Right atrium auricular region (tissue), 2 donors: ENCODE measurements at places on chromosomes 5 and 9.

DNA sequence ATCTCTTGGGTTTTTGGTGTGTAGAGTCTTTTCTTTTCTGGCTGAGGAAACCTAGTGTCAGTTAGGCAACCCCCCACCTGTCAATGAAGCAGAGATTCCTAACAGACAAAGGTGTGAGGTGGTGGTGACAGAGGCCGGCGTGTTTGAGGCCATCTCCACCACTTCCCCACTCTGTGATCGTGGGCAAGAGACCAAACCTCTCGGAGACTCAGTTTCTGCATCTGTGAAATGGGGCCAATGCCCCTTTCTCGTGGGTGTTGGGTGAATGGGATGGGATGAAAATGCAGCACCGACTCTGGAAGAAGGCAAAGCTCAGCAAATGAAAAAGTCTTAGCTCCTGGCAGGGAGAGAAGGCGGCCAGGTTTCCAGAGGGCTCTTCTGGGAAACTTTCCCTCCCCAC is 807 bp downstream of the FAM163B start:
- DNase-seq = no peak

- no peak for DNase-seq
Observed at GRCh38 chr5:32765266-32765665, 54.1 kb downstream of the NPR3 start.

GRCh38 chr5:116389601-116390000 is 185.0 kb downstream of the SEMA6A start:
- DNase-seq = no peak

- no peak for DNase-seq
Observed at GRCh38 chr9:126027566-126027965, 280.4 kb downstream of the PBX3 start.

DNA sequence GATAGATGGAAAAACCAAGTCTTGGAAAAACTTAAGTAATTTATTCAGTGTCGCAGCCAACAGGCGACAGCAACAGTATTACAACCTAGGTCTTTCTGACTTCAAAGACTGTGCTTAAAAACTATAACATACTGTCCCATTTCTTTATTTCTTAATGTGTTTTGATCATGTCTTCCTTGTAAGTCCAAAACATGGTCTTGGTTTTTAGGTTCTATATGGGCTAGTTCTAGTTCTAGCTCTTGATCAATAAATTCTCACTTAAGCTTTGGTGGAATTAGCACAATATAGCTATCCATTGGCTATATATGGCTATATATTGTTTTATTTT is 69.9 kb downstream of the IQGAP2 start:
- no peak for DNase-seq

DNA sequence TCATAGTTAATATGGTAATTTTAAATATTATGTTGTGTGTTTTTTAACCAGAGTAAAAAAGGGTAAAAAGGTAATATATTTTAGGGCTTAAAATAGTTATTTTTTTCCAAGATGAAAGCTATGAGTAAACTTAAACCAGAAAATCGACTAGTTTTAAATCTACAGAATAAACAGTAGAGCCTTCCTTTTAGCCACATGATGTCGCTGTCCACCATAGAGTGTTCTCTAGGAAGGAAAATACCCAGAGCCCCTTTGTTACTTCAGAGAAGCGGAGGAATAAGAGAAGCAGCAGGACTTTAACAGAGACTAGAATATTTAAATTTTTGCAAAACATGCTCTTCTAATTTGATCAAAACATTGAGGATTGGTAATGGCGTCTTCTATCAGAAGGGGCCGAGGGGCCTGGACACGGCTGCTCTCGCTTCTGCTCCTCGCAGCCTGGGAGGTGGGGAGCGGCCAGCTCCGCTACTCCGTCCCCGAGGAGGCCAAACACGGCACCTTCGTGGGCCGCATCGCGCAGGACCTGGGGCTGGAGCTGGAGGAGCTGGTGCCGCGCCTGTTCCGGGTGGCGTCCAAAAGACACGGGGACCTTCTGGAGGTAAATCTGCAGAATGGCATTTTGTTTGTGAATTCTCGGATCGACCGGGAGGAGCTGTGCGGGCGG is at the start of gene PCDHA2:
Gene PCDHA2 (plus strand): TSS at position 258 of the 664 bp plus-strand sequence.
- no peak for DNase-seq

DNA sequence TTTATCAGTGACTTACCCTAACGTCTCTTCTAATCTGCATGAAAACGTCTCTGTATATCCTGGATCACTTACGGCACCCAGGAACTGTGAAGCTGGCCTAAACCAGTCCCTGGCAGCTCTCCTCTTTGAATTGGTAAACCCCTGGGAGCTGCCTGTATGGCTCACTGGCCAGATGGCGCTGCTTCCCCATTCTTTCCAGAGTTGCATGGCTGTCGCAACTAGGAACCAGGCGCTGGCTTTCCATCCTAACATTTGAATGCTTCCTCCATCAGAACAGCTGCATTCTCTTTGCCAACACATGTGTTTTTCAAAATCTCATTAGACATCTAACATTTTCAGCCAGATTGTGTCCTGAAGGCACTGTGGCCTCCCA is 8.0 kb upstream of the PCA3 start:
- DNase-seq = no peak

DNA sequence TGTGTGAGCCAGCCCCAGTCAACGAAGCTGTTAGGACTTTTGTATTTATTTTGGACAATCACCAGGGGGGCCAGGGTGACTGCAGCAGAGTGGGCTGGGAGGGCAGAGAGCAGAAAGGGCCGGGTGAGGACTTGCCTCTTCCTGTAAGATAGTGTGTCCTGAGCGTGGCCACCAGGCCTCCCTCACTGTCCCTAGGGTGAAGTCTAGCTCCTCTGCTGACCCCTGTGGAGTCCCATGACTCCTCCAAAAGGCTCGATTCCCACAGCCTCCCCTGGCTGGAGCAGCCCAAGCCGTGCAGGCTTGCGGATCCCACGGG is 147.8 kb downstream of the RXRA start:
- peak; percentile 74 for DNase-seq

GRCh38 chr9:6106711-6107339 is 91.4 kb upstream of the RANBP6 start:
- no peak for DNase-seq

DNA sequence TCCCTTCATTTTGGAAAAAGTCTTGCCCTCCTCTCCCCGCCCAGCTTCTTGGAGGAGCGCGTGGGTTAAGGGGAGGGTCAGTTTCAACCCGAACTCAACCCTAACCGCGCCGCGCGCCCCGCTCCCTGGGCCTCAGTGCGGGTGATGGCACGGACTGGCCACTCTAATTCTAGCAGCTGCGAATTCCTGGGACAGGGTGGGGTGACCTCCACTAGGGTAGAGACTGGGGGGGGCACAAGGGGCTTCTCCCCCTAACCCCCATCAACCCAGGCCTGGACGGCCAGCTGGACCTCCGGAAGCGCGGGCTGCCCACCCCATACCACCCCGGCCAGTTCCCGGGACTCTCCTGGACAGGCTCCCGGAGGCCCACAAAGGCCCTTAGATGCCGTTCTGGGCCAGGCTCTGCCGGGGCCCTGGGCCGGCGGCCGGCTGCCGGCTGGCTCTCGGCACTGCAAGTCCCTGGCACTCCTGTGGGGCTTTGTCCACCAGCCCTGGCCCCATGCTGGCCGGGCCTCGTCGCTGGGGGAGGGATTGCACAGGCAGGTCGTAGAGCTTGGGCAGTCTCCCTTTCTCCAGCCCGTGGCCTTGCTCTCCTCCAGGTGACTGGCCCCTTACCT is 7.2 kb upstream of the PSD2 start:
- no peak for DNase-seq

DNA sequence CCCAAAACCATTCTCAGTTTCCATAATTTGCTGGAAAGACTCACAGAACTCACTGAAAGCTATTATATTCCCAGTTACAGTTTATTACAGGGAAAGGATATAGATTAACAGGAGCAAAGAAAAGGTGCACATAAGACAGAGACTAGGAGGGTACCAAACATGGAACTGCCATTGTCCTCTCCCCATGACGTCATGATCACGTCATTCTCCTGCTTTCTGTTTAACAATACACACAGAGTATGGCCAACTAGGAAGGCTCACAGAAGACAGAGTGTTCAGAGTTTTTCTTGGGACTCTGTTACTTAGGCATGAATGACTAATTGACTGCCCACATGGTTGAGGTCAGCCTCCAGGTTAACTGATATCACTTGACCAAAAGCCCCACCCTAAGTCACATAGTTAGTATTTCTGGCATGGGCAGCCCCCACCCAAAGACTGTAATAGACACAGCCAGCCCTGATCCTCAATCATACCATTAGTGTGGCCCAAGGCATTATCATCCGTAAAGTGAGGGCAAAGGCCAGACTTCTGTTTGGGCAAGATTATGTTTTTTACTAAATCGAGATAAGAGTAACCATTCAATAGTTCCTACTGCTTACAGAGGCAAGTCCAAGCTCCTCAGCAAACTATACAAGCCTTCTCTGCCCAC is 353.5 kb upstream of the POU5F2 start:
- DNase-seq = no peak

DNA sequence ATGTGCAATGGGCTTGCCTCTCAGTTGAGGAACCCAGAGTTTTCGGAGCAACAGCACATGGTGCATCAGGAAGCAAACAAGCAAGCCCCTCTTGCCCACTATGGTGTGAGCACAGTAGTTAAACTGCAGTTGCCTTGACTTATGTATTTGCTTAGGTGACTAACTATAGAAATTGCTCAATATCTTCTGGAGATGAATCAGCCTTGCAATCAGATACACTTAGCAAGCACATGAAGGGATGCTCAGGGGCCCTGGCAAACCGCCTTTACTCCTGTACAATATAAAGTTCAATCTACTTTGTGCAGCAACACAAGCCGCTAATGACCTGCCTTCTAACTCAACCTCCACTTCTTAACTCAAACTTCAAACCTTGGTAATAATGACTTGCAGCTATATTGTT is 581.7 kb upstream of the RIOK2 start:
- DNase-seq = no peak

DNA sequence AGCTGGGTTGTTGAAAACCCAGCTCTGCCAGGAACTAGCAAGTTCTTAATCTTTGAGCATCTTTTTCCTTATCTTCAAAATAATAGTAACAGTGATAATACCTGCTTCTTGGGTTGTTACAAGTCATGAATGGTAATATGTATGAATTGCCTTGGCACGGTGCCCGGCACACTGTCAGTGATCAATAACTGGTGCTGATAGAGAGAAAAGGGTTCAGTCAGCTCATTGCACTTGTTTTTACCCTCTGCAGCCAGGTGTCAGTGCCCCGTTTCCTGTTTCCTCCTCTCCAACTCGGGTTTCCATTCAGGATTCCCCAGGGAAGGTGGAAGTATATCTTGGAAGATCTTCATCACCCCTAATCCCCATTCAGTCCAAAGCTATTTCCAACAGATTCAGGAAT is 15.8 kb upstream of the NIPAL4 start:
- no peak for DNase-seq

DNA sequence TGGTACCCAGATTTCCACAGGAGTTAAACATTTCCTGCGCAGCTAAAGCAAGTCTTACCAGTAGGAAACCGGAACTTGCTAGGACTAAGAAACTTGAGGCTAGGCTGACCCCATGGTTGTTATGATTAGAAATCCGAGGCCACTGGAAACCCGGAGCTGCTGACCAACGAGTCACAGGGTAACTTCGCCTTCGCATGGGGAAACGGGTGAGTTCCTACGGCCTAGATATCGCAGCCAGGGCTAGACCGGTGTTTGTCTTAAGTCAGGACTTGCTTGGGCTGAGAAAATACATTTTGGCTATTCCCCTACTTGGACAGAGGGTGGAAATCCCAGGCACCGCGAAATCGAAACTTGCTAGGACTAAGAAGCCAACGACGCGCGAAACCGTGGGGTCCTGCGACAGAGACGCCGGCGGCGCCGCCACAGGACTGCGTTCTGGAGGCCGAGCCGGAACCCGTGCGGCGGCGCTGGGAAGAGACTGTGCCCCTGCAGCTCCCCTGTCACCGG is 1.6 kb upstream of the ANXA2R start:
- peak; percentile 68 for DNase-seq

GRCh38 chr5:40628407-40628806 is 51.3 kb upstream of the PTGER4 start:
- DNase-seq = no peak

DNA sequence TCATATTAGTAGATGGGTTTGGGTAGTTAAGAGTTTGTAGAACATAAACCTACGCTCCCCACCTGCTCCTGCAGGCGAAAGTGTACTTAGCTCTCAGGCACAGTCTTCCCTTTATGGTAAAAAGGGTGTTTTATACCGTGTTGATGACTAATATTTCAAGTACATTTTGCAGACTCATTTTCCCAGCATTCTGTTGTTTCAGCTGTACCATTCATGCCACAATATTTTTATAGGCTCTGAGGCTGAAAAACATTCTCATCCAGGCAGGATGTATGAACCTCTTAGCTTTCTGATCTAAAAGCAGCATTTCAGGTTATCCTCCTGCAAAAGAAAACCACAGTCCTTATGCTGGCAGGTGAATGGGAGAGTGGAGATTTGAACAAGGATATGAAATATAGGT is 231.4 kb downstream of the NR2F1-AS1 start:
- DNase-seq = no peak

DNA sequence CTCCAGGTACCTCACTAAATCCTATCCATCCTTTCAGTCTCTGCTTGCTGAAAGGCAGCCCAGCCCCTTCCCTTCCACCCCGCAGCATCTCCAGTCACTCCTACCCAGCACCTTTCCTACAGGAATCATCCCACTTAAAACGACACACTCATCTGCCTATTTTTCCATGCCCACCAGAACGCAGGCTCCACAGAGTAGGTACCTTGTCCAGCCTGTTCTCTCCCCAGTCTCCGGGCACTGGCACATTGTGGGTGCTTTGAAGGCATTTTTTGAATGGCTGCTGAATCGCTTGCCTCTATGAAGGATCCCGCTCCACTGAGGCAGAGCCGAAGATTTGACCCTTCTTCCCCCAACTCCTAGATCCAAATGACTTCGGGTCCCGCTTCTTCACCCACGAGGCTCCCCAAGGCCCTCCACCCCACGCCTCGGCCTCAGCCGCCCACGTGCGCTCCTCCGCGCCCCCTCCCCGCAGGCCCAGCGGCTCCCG is 15.6 kb downstream of the LHX6 start:
- no peak for DNase-seq

- no peak for DNase-seq
Observed at GRCh38 chr5:91077623-91078022, 305.5 kb downstream of the ARRDC3 start.

- DNase-seq = no peak
Observed at GRCh38 chr9:73037613-73038012, 84.8 kb upstream of the ALDH1A1 start.

DNA sequence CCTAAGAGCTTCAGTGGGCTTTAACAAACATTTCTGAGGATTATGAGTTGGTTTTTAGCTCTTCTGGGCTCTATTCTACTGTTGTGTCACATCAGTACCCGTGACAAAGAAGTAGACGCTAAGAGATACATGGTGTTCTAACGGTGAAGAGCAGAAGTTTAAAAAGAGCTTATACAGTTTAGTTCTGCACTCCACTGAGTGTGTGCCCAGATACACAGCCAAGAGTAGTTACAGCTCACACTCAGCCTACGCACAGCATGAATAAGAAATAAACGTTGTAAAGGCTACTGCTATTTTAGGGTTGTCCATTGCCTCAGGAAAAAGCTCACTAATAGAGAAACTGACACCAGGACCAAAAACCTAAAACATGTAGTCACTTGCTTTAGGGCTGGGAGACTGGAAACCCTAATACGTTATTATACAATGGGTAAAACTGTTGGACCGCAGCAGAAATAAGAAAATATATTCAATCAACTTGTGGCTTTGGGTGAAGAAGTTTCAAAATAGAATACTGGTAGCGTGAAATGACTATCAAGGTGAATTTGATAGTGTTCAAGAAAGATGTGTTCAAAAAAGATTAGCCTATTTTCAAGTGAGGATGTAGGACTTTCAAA is 34.7 kb downstream of the PSIP1 start:
- DNase-seq = no peak
